ENCODE measurements at places on chromosomes 1 and 21. TPM values are rescaled to one million over a fixed set of nuclear protein-coding genes. Genes with fewer than 3 reads are reported as not detected.

DNA sequence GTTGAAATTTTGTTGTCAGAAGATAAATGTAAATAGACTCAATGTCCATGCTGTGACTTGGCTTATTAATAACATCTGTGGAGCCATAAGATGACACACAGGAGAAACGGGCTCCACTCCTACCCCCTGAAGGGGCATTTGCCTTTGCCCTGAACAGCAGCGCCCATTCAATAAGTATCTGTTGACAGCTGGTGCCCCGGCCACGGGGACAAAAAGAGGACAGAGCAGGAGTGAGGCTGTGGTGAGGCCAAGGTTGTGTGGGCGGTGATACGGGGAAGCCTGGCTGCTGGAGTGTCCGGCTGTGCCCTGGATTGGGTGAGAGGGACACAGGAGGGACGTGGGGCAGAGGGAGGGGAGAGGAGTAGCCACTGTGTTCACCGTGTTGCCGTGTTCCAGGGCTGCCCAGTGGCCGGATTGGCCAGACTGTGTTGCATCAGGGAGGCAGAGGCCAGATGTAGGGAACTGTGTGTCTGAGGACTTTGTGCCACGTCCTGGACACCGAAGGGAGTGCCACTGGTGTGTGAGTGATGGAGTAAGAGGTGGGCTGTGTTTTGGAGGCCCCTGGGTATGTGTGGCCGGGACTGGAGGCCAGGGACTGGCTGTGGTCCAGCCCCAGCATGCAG is 15.1 kb downstream of the PRMT2 start:
- no peak for DNase-seq

GRCh38 chr1:154983776-154984466 is 777 bp downstream of the FLAD1 start:
- DNase-seq, result peak; percentile 66

The S100A14 gene
- total RNA-seq, result not detected

GRCh38 chr1:164716992-164717703 is 158.2 kb downstream of the PBX1 start:
- DNase-seq, result peak; percentile 8

The SPRR2G gene
- total RNA-seq, result not detected

DNA sequence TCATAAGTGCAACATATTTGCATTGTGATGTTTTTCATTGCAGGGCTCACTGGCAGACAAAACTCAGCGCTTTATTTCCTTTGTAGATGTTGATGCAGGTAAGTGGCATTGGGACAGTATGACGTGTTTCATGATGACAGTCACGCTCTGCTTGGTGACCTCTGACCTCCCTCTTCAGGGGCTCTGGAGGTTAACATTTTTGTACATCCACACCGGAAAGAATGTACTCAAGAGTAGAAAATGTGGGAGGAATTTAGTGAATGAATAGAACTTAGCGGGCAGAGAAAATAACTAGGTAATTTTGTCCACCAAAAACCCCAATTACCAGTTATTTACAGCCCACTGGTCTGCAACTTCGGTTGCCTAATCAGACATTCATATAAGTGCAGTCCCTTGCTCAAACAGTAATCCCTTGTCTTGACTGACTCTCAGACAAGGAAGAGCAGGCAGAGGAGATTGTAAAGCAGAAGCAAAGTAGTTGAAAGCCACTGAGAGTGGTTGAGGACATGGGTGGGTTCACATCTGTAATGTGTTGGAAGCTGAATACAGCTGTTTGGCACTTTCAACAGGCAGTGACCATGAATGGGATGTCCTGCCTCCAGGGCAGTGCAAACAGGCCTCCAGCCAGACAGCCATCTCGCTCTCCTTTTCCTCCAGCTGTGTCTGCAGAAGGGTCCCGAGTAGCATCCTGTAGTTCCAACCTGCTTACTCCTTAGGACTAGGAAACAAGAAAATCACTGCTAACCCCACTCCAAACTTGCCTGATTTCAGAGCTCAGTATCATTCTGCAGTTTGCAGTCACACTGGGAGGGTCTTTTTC is 188.9 kb downstream of the NRIP1 start:
- DNase-seq, result no peak

The PLA2G5 gene
- not detected for total RNA-seq

DNA sequence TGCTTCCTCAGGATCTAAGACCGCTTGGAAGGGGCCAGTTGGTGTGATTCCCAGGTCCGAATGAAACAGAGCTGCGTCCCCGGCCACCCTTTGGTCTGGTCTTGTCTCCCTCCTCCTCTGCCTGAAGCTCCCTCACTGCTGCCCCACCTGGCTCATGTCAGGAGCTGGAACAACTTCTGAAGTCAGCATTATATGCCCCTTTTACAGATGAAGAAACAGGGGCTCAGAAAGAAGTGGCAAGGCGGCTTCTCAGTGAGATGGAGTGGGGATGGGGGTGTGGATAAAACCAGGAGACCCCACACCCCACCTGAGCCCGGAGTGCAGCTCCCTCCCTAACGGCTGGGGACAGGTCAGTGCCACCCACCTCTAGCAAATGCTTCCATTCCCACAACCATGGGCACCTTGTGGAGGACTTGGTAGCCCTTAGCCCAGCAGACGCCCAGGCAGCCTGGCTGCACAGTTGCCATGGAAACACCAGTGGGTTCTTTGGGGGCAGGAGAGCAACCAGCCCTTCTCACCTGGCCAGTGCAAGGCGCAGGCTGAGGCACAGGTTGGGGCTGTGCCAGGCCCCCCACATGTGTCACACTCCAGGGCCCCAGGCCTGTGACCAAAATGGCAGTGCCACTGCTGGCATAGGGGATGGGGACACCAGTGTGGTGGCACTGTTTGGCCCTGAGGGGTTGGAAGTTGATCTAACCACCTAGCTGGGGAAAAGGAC is 31.9 kb upstream of the ECE1 start:
- DNase-seq, result no peak

- no peak for DNase-seq
Measured at GRCh38 chr1:70874063-70874462, 173.6 kb downstream of the PTGER3 start.

The AKR7A3 gene
- total RNA-seq, result 2.6 TPM

DNA sequence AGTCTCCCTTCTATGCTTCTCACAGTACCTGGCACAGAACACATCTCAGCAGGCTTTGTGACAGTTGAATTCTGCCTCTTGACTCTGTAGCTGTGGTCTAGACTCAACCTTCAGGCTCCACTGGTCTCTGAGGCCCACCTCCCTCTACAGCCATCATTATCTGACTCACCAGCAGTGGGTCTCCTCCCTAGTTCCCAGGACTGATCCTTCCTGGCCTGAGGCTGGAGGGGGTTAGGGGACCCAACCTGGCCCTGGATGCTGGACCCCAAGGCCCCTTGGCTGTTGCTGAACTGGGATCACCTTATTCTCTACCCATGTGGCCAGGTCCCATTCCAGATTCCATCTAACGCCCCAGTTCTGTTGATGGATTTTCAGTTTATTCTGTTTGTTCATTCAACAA is 43.1 kb upstream of the FOXO6 start:
- no peak for DNase-seq

GRCh38 chr1:88650676-88651418 is 33.2 kb upstream of the PKN2 start:
- no peak for DNase-seq

DNA sequence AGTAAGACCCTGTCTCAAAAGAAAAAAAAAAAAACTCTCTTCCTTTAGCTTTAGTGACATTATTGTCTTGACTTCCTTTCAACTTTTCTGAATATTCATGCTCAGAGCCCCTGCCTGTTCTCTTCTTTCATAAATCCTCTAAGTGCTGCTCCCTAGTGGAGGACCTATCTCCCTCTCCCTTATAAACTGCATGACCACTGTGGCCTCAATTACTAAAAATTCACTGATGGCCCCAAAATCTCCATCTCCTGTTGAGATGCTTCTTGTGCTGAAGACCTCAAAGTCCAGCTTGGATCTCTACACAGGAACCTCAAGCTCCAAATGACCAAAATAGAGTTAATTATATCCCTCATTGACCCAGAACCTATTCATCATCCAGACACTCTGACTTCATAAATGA is 7.8 kb downstream of the ITLN1 start:
- peak; percentile 53 for DNase-seq

- no peak for DNase-seq
Measured at GRCh38 chr1:117669572-117669971, 63.7 kb downstream of the TENT5C start.

The SLC30A1 gene
- total RNA-seq, result 7.9 TPM

- DNase-seq, result no peak
Measured at GRCh38 chr1:72062584-72062983, 219.8 kb downstream of the NEGR1 start.

- no peak for DNase-seq
Measured at GRCh38 chr1:182459949-182460348, 10.0 kb downstream of the RGSL1 start.

The CLIC6 gene
- total RNA-seq, result not detected

- peak; percentile 93 for DNase-seq
Measured at GRCh38 chr1:92961896-92962752, 862 bp upstream of the DIPK1A start.

The SLC35F3 gene
- total RNA-seq, result not detected

The HORMAD1 gene
- total RNA-seq, result 0.22 TPM

DNA sequence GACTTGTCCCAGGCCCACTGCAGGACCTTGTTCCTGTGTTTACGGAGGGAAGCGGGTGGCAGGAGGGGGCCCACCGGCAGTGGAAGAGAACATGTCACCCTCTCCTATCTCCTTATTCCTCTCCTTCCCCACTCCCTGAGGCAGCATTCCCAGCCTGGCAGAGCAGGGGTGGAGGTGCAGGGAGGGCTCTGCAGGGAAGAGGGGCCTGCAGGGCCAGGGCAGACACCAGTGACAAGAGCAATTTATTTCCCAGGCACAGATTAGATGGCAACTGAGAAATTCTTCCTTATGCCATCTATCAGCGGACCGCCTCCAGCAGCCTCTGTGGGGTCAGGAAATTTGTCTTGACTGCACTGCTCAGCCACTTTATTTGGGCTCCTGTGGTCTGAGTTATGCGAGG is 105.8 kb downstream of the DDX20 start:
- no peak for DNase-seq

The LMX1A gene
- not detected for total RNA-seq

GRCh38 chr1:21645550-21645949 is 23.6 kb downstream of the RAP1GAP start:
- DNase-seq, result no peak

The ZNF691 gene
- 23.6 TPM for total RNA-seq

DNA sequence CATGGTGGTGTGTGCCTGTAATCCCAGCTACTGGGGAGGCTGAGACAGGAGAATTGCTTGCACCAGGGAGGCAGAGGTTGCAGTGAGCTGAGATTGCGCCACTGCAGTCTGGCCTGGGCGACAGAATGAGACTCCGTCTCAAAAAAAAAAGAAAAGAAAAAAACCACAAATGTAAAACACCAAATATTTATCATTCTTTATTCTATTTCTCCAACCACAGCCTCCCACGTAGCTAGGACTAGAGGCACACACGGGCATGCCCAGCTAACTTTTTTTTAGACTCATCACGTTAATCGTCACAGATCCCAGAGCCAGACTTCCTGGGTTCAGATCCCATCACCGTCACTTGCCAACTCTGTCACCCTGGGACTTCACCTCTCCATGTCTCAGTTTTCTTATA is 13.5 kb downstream of the DNAJC16 start:
- no peak for DNase-seq

GRCh38 chr21:26067836-26068594 is 102.6 kb downstream of the APP start:
- DNase-seq, result no peak

The VANGL2 gene
- 2.9 TPM for total RNA-seq

The HTR1D gene
- not detected for total RNA-seq

GRCh38 chr21:26491663-26492062 is 81.4 kb downstream of the CYYR1 start:
- DNase-seq, result no peak

DNA sequence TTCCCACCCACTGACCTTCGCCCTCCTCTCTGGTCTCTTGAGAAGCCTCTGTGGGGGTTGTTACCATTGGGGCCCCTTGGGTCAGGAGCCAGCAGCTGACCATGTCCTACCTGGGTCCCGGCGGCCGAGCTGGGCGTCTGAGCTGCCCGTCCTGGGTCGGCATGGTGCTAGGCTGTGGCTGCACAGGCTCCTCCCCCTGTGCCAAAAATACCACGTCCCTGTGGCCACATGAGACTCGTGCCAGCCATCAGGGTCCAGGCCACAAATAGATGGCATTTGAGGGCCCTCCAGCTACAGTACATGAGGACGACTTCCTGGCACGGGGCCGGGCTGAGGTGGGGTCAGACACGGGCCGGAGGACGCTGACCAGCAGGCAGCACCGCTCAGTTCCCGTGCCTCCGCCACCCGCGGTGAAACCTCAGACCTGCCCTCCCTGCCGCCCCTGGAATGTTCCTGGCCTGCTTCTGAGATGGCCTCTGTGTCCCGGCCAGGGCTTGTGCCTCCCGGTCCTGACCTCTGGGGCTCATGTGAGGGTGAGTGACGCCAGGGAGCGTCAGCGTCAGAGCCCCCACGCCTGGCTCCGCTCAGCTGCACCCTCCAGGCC is at the start of gene PERM1:
Gene PERM1 (minus strand): TSS at position 139 of the 604 bp plus-strand sequence. CDS start 1,064 bp downstream, outside the sequence.
- no peak for DNase-seq

DNA sequence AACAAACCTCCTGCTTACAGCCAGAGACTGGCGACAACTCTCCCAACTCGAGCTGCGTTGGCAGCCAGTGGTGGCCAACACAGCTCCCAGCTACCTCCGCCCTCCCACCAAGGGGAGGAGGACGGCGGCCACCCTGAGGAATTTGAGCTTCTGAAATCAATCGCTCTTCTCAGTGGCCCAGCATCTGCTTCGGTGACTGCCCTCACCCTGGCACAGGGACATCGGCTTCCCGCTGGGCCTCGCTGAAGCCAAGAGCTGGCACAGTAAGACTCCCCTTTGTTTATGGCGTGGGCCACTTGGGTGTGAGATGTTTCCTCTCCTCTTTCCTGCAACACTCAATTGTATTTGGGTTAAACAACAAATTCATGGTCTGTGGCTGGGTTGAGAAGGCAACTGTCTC is 136.2 kb downstream of the ZBTB18 start:
- no peak for DNase-seq

GRCh38 chr21:46100020-46100419 is 2.1 kb downstream of the COL6A2 start:
- DNase-seq, result no peak

The CCDC27 gene
- total RNA-seq, result not detected

The TCP10L gene
- 1.2 TPM for total RNA-seq

- no peak for DNase-seq
Measured at GRCh38 chr1:64584479-64584878, 114.5 kb downstream of the CACHD1 start.

GRCh38 chr1:81007024-81007423 is 793.7 kb upstream of the ADGRL2 start:
- no peak for DNase-seq

DNA sequence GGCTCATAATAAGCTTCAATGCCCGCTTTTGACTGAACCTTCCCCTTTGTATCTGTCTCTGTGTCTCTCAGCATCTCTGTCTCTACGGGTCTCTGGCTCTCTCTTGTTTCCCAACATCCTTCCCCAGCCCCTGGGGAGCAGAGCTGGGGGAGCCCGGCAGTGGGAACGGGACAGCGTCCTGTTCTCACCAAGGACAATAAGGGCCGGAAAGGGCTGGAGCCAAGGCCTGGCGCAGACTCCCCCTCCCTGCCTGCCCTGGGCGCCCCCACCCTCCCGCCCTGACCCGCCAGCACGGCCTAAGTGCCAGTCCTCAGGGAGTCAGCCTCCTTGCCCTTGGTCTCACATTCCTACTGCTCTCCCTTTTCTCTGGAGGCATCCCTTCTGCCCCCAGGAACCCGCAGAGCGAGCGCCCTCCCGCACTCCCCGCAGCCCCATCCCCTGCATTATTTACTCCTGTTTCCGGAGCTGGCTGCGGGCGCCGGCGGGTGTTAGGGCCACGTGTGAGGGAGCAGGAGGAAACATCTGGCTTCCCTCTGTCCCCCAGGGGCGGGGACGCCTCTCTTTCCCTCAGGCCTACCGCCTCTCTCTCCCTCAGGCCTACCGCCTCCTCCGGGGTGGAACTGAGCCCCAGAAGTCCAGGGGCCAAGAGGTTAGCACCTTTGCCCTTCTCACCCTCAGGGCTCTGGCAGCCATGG is 6.5 kb downstream of the KRTCAP2 start:
- DNase-seq, result no peak
